Psoas muscle (tissue), 8 donors: ENCODE measurements at places on chromosomes 11 and 22. TPM values are rescaled to one million over a fixed set of nuclear protein-coding genes. Genes with fewer than 3 reads are reported as not detected.

Gene SEC14L6
- not detected for total RNA-seq

Gene BAIAP2L2
- not detected for total RNA-seq

Gene C22orf15
- not detected for total RNA-seq

Gene SOX6
- 47.6 TPM for total RNA-seq

Gene HEPN1
- not detected for total RNA-seq

Gene CARD10
- 4.4 TPM for total RNA-seq

DNA sequence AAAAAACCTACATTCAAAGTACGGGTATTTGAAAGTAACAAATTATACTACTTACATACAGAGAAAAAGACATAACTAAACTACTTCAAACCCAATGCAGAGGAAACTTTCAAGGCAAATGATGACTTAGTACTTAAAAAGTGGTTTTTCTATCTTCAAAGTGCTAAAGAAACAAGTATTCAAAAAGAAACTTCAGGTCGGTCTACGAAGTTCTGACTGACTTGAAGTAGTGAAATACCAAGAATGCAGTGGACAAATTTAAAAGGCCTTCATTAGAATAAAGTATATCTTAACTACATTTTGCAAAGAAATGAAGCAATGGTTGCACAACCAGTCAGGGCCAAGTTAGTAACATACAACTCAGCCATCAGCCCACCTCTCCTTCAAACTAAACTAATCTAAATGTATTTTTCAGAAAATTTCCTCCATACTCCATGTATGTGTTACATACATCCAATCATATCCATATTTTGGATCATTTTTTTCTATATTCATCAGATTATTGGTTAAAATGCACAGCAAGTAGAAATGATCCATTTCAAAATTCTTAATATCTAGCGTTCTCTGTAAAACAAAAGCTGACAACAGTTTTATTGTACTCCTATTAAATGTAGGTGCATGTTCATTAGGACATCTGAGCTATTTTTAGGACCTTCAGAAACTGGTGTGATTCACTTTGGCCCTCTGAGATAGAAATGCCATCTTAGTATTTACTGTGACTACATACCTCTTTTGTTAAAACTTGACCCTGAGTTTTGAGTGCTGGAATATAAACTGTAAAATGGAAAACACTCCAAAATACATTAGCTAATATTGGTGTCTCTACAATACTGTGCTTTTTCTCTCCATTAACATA lies 49.9 kb downstream of the BIRC2 start:
- no peak for DNase-seq
- H3K4me3 ChIP-seq, result no peak overlapping the region
- H3K27ac ChIP-seq, result no peak overlapping the region

DNA sequence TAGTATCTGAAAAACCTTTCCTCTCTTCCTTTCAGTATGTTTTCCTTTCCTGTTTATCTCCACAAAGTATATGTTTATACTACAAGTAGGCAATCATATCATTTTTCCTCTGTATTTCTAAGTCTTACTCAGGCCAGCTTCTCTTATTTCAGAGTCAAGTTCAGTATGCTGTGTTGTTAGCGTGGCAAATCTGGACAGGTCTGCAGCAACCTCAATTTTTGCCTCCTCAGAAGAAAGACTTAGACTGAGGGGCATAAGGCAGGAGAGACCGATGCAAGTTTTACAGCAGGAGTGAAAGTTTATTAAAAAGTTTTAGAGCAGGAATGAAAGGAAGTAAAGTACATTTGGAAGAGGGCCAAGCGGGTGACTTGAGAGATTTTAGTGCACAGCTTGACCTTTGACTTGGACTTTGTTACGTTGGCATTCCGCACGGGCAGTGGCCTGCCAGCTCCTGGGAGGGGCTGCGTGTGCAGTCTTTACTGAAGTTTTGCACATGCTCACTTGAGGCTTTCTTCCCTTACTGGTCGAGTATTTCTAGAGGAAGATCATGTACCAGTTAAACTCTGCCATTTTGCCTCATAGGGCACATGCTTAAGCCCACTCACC lies 343.2 kb downstream of the NTM start:
- no peaks in the 10 kb centered on the region for H3K27me3 ChIP-seq
- no peak for DNase-seq
- H3K4me3 ChIP-seq, result no peak overlapping the region
- no peaks in the 10 kb centered on the region for H3K4me1 ChIP-seq
- H3K27ac ChIP-seq, result no peak overlapping the region
- H3K36me3 ChIP-seq, result no peaks in the 10 kb centered on the region

GRCh38 chr11:32231909-32232493 lies 141.1 kb downstream of the RCN1 start:
- H3K36me3 ChIP-seq, result no peaks in the 10 kb centered on the region
- H3K4me1 ChIP-seq, result no peaks in the 10 kb centered on the region
- no peak overlapping the region for H3K27ac ChIP-seq

GRCh38 chr22:40443732-40444131 lies 73.3 kb downstream of the SGSM3 start:
- peak; percentile 80 for DNase-seq
- H3K27me3 ChIP-seq, result no peaks in the 10 kb centered on the region
- H3K4me1 ChIP-seq, result peaks cover 16% of the 10 kb centered on the region
- peak overlapping the region; percentile 53 for H3K27ac ChIP-seq
- H3K36me3 ChIP-seq, result no peaks in the 10 kb centered on the region

- H3K27me3 ChIP-seq, result no peaks in the 10 kb centered on the region
- H3K36me3 ChIP-seq, result peaks cover 4% of the 10 kb centered on the region
- H3K4me3 ChIP-seq, result peak overlapping the region; percentile 82
- H3K27ac ChIP-seq, result peak overlapping the region; percentile 89
- H3K4me1 ChIP-seq, result peaks cover 50% of the 10 kb centered on the region
Observed at GRCh38 chr11:71931245-71931602, 2.4 kb downstream of the RNF121 start.

GRCh38 chr11:84261707-84262106 lies 975.5 kb upstream of the CCDC90B start:
- H3K4me3 ChIP-seq, result no peak overlapping the region
- H3K36me3 ChIP-seq, result no peaks in the 10 kb centered on the region
- H3K4me1 ChIP-seq, result no peaks in the 10 kb centered on the region
- no peaks in the 10 kb centered on the region for H3K27me3 ChIP-seq
- no peak for DNase-seq

GRCh38 chr11:64762674-64763525 lies 3.1 kb upstream of the PYGM start:
- peak overlapping the region; percentile 85 for H3K27ac ChIP-seq
- H3K27me3 ChIP-seq, result no peaks in the 10 kb centered on the region
- H3K36me3 ChIP-seq, result peaks cover 13% of the 10 kb centered on the region
- peak; percentile 47 for DNase-seq
- H3K4me3 ChIP-seq, result peak overlapping the region; percentile 28
- peaks cover 75% of the 10 kb centered on the region for H3K4me1 ChIP-seq

DNA sequence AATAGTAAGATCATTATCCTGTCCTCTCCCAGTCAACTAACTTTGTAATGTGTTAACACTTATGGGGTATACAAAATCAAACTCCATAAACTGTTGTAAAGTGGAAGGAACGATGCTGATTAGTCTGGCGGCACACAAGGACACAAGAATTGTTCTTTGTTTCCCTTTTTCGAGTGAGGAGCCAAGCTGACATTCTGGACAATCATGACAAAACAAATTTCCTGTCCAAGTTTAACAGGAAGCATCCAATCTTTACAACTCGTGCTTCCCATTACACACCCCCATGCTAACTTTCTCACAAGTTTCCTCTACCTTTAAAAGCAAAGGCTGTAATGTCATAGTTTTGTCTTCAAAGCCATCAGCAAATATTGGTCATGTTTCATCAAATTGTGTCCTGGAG lies 20.4 kb upstream of the LDLRAD3 start:
- no peak for DNase-seq
- H3K27me3 ChIP-seq, result no peaks in the 10 kb centered on the region
- H3K4me1 ChIP-seq, result peaks cover 35% of the 10 kb centered on the region
- H3K36me3 ChIP-seq, result no peaks in the 10 kb centered on the region
- no peak overlapping the region for H3K4me3 ChIP-seq

GRCh38 chr11:80107415-80107814 lies 666.6 kb upstream of the TENM4 start:
- no peak overlapping the region for H3K27ac ChIP-seq
- no peak for DNase-seq
- no peaks in the 10 kb centered on the region for H3K36me3 ChIP-seq
- H3K4me3 ChIP-seq, result no peak overlapping the region
- no peaks in the 10 kb centered on the region for H3K4me1 ChIP-seq

GRCh38 chr22:41818596-41818995 lies 14.3 kb upstream of the SREBF2 start:
- peaks cover 19% of the 10 kb centered on the region for H3K4me1 ChIP-seq
- H3K27me3 ChIP-seq, result no peaks in the 10 kb centered on the region
- no peak overlapping the region for H3K27ac ChIP-seq
- H3K4me3 ChIP-seq, result no peak overlapping the region

- DNase-seq, result peak; percentile 87
- peaks cover 4% of the 10 kb centered on the region for H3K36me3 ChIP-seq
- H3K4me1 ChIP-seq, result peaks cover 51% of the 10 kb centered on the region
- no peak overlapping the region for H3K4me3 ChIP-seq
- H3K27me3 ChIP-seq, result no peaks in the 10 kb centered on the region
- peak overlapping the region; percentile 91 for H3K27ac ChIP-seq
Observed at GRCh38 chr11:65593518-65594414, 1.8 kb downstream of the KCNK7 start.

- no peaks in the 10 kb centered on the region for H3K4me1 ChIP-seq
- no peak overlapping the region for H3K4me3 ChIP-seq
- H3K36me3 ChIP-seq, result no peaks in the 10 kb centered on the region
- DNase-seq, result no peak
- H3K27me3 ChIP-seq, result no peaks in the 10 kb centered on the region
- H3K27ac ChIP-seq, result no peak overlapping the region
Observed at GRCh38 chr11:127859941-127860354, 727.4 kb downstream of the ETS1 start.

GRCh38 chr11:61607426-61607825 lies 26.6 kb upstream of the SYT7 start:
- no peaks in the 10 kb centered on the region for H3K27me3 ChIP-seq
- H3K27ac ChIP-seq, result no peak overlapping the region
- no peaks in the 10 kb centered on the region for H3K36me3 ChIP-seq

- H3K36me3 ChIP-seq, result no peaks in the 10 kb centered on the region
- H3K4me3 ChIP-seq, result no peak overlapping the region
- no peaks in the 10 kb centered on the region for H3K4me1 ChIP-seq
- H3K27me3 ChIP-seq, result peaks cover 3% of the 10 kb centered on the region
- DNase-seq, result no peak
- no peak overlapping the region for H3K27ac ChIP-seq
Observed at GRCh38 chr22:33209930-33210784, 152.0 kb upstream of the SYN3 start.

DNA sequence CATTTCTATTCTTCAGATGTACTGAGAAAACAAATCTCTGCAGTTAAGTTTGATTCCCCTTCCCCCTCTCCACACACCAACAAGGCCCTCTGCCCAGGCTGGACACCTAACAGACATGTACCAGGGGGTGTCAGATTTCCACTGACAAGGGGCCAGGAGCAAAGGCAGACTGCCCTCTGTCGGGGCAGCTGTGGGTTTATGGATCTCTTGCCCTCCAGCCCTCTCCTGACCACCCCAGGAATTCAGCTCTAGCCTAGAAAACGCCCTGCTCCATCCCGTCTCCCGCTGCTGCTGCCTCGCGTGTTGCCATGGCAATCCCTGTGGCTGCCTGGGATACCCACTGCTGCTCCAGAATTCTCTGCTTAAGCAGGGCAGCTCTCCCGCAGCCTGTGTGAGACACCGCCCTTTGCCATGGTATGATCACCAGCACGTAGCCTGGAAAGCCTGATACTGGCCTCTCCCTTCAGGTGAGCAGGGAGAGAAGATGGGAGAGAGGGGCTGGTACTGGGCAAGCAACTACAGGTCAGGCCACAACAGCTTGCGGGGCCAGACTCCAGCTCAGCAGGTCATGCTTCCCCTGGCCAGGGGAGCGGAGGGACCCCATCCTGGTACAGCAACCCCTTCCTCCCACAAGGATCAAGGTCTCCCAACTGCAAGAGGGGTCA lies 41.6 kb downstream of the BUD13 start:
- no peak overlapping the region for H3K27ac ChIP-seq
- peak; percentile 79 for DNase-seq
- H3K4me3 ChIP-seq, result peak overlapping the region; percentile 11
- H3K4me1 ChIP-seq, result peaks cover 13% of the 10 kb centered on the region

DNA sequence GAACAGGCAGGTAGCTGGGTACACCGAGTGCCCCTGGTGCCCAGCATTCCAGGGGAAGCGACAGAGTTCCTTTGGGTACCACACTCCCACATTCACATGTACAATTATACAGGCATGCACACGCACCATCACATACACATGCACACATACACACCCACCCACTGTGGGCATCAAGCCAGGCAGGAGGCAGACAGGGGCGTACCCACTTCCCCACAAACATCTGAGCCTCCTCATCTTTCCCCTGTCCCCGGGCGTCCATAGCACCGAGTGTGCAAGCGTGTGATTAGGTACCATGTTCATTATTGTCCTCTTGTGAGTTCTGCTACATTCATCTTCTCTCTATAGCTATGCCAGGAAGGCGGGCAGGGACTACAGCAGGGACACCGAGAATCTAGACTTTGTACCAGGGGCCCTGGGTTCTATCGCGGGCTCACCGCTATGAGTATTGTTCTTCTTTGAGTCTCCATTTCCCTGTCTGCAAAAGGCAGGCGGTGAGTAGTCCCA lies 2.1 kb upstream of the CARD10 start:
- H3K27me3 ChIP-seq, result peaks cover 10% of the 10 kb centered on the region
- H3K4me1 ChIP-seq, result no peaks in the 10 kb centered on the region
- H3K36me3 ChIP-seq, result no peaks in the 10 kb centered on the region
- no peak overlapping the region for H3K27ac ChIP-seq
- DNase-seq, result no peak
- H3K4me3 ChIP-seq, result no peak overlapping the region
